Neural crest cell (in vitro differentiated cells): ENCODE measurements at places on chromosomes 3 and 15. TPM values are rescaled to one million over a fixed set of nuclear protein-coding genes. Genes with fewer than 3 reads are reported as not detected.
A peak's percentile ranks its signal among the peaks of the same experiment; 100 is the strongest.

SLITRK3 gene
- 0.51 and 1.4 TPM in 2 replicates for total RNA-seq

DNA sequence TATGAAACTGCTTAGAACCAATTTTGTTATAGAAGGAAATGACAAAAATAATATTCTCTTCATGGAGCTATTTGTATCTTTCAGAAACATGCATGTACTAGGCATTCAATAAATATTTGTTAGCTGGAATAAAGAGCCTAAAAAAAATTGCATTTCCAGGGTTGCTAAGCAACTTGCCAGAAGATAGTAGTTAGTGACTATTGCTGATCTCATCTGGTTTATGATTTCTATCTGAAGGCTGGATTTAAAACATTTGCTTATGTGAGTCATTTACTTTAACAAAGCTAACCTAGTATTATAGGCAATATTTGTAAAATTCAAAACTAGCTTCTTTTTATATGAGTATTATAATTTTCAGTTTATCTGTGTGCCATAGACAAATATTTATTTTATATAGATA is 78.3 kb downstream of the NAALADL2 start:
- no peaks in the 10 kb centered on the region for H3K27me3 ChIP-seq
- no peaks in the 10 kb centered on the region for H3K36me3 ChIP-seq
- H3K27ac ChIP-seq: no peak overlapping the region
- no peaks in the 10 kb centered on the region for H3K4me1 ChIP-seq
- H3K4me3 ChIP-seq: no peak overlapping the region

C3orf49 gene
- not detected in 2 replicates for total RNA-seq

LMAN1L gene
- not detected in 2 replicates for total RNA-seq

DNA sequence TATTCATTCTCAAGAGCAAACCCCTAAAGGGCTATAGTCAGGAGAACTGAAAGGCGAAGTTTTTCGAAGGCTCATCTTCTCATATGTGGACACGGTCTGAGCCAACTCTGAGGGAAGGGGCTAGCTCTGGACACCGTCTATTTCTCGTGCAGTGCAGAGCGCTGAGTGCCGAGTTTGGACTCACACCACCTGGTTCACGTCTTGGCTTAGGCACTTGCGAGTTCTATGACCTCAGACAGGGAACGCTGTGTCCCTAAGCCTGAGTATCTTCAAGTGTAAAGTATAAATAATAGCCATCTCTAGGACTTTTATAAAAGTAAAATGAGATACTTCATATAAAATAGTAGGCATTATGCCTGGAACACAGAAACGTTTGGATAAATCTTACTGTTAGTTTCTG is 223.7 kb downstream of the FMN1 start:
- peaks cover 3% of the 10 kb centered on the region for H3K4me1 ChIP-seq
- no peak for DNase-seq
- no peak overlapping the region for H3K4me3 ChIP-seq
- H3K27me3 ChIP-seq: peaks cover 4% of the 10 kb centered on the region
- no peaks in the 10 kb centered on the region for H3K36me3 ChIP-seq
- no peak overlapping the region for H3K27ac ChIP-seq

DNA sequence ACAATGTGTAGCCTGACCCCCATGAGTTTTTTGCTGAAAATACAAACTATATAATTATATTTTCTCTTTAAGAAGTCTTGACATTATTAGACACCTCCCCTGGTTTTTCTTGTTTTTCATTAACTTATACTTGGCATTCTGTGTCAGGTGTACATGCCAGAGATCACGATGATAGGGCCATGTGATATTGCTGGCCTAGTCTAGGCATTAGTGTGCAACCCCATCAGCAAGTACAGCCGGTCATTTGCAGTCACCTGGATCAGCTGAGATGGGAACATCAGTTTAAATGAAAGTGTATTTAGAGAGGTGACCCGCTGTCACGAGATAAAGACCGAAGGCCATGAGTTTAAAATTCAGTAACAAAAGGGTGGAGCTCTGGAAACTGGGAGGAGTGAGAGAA is 12.6 kb upstream of the SPPL2A start:
- no peaks in the 10 kb centered on the region for H3K36me3 ChIP-seq
- H3K27ac ChIP-seq: no peak overlapping the region
- H3K27me3 ChIP-seq: peaks cover 7% of the 10 kb centered on the region

PLA2G4D gene
- total RNA-seq: not detected in 2 replicates

- no peaks in the 10 kb centered on the region for H3K4me1 ChIP-seq
- no peak overlapping the region for H3K4me3 ChIP-seq
- DNase-seq: no peak
- no peaks in the 10 kb centered on the region for H3K36me3 ChIP-seq
Measured at GRCh38 chr15:60413231-60413824, 15.5 kb upstream of the ANXA2 start.

- no peak for DNase-seq
- H3K27ac ChIP-seq: no peak overlapping the region
- H3K36me3 ChIP-seq: no peaks in the 10 kb centered on the region
- no peak overlapping the region for H3K4me3 ChIP-seq
- H3K27me3 ChIP-seq: no peaks in the 10 kb centered on the region
- H3K4me1 ChIP-seq: no peaks in the 10 kb centered on the region
Measured at GRCh38 chr3:81352867-81353266, 408.6 kb downstream of the GBE1 start.

DNA sequence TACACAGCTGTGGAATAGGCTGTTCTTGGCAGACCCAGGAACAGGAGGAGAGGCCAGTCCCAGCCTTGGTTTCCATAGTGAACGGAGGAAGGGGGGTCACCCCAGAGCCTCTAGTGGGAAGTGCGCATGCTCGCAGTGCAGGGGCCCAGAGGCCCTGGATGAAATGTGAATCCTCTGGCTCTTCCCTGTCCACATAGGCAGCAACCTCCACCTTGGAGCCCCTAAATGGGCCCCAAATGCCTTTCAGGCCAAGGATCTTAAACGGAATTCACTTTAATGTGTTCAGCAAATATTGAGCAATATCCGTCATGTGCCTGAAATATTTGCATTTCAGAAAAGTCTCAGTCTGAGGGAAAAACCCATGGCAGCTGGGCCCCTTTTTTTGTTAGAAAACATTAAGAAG is 3.3 kb upstream of the NDN start:
- peaks cover 28% of the 10 kb centered on the region for H3K4me1 ChIP-seq
- H3K4me3 ChIP-seq: peak overlapping the region; percentile 78
- H3K27me3 ChIP-seq: no peaks in the 10 kb centered on the region
- no peak overlapping the region for H3K27ac ChIP-seq

- peaks cover 86% of the 10 kb centered on the region for H3K4me1 ChIP-seq
- no peak for DNase-seq
- H3K36me3 ChIP-seq: no peaks in the 10 kb centered on the region
Measured at GRCh38 chr3:32848215-32848614, 30.4 kb downstream of the TRIM71 start.

DNA sequence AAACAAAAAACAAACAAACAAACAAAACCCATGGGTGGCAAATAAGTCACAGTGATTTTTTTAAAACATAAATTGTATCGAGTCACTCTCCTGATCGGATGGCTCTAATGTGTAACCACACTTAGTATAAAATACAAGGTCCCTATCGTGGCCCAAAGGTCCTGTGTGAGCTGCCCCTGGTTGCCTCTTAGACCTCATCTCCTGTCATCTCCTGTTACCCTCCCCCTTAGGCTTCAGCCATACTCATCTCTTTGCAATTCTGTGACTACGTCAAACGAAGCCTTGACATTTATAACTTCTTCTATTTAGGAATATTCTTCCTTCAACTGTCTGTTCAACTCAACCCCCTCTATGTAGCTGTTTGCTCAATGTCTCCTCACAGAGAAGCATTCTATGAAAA is 43.9 kb upstream of the TTBK2 start:
- no peak overlapping the region for H3K4me3 ChIP-seq
- H3K27me3 ChIP-seq: no peaks in the 10 kb centered on the region
- peaks cover 22% of the 10 kb centered on the region for H3K36me3 ChIP-seq
- no peaks in the 10 kb centered on the region for H3K4me1 ChIP-seq
- H3K27ac ChIP-seq: peak overlapping the region; percentile 48

ADCY5 gene
- total RNA-seq: 2.2 and 2.8 TPM in 2 replicates

DNA sequence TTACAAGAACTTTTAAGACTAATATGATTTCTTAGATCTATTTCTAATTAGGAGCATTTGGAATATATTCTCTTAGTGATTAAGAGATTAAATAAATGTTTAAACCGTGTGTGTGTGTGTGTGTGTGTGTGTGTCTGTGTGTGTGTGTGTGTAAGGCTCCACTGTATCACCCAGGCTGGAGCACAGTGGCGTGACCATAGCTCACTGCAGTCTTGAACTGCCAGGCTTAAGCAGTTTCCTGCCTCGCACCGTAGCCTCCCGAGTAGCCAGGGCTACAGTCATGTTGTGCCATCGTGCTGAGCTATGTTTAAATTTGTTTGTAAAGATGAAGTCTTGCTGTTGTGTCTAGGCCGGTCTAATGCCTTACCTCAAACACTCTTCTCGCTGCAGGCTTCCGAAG is 109.4 kb downstream of the KLHL25 start:
- no peak overlapping the region for H3K27ac ChIP-seq
- no peak for DNase-seq
- peaks cover 3% of the 10 kb centered on the region for H3K36me3 ChIP-seq
- no peak overlapping the region for H3K4me3 ChIP-seq
